LHCN-M2 (cell line): ENCODE measurements at places on chromosomes 2 and 18. TPM values are rescaled to one million over a fixed set of nuclear protein-coding genes. Genes with fewer than 3 reads are reported as not detected.

RABL2A gene
- 4.0 and 5.1 TPM in 2 replicates for total RNA-seq

UNC50 gene
- total RNA-seq = 49.3 and 56.1 TPM in 2 replicates

LYPD6 gene
- 14.0 and 16.6 TPM in 2 replicates for total RNA-seq

HNRNPA3 gene
- total RNA-seq = 42.4 and 67.6 TPM in 2 replicates

ACMSD gene
- not detected in 2 replicates for total RNA-seq

TNS1 gene
- 47.8 and 53.4 TPM in 2 replicates for total RNA-seq

APOB gene
- total RNA-seq = not detected in 2 replicates

CCDC141 gene
- 2.4 and 3.7 TPM in 2 replicates for total RNA-seq

CNGA3 gene
- total RNA-seq = 0.23 and 0.58 TPM in 2 replicates

MBD2 gene
- 24.9 and 28.5 TPM in 2 replicates for total RNA-seq

GAD1 gene
- 0.19 and 0.29 TPM in 2 replicates for total RNA-seq

HMSD gene
- total RNA-seq = not detected in 2 replicates

CCDC148 gene
- 0.26 and 0.29 TPM in 2 replicates for total RNA-seq

MRPS9 gene
- total RNA-seq = 22.1 and 24.3 TPM in 2 replicates

LCLAT1 gene
- total RNA-seq = 24.9 and 27.3 TPM in 2 replicates
